Hematopoietic multipotent progenitor cell treated with erythropoietin and hydrocortisone succinate and interleukin-3 and kit ligand, for 15 days (in vitro differentiated cells): ENCODE measurements at places on chromosomes 13 and 19.

GRCh38 chr13:73286942-73287620 lies 228.3 kb downstream of the KLF5 start:
- no peak for DNase-seq

GRCh38 chr19:30551271-30551670 lies 179.1 kb downstream of the ZNF536 start:
- no peak for DNase-seq

- DNase-seq = no peak
Observed at GRCh38 chr19:5186293-5187050, 154.1 kb downstream of the PTPRS start.

GRCh38 chr13:27038323-27038722 lies 133.3 kb downstream of the USP12 start:
- no peak for DNase-seq
